ENCODE measurements at places on chromosomes 2 and 18.

DNA sequence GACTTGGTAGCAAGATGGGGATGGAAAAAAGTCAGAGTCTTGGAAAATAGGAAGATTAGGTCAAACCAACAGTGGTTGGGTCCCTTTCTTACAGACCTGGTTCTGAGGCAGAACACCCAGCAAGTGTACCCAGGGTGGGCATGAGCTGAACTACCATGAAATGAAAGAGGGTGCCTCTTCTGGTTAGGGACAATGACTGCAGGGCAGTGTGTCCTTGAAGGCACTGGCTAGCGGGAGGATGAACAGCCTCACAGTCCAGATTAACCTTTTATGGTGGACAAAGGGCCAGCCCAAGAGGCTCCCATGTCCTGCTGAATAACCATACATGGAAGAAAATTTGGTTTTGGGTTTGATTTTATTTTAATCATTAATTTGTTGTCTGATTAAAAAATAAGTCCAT is 61.8 kb upstream of the CCDC85A start:
- H3K27me3 ChIP-seq: peaks cover 10% of the 10 kb centered on the region
- ATAC-seq: no peak
- H3K27ac ChIP-seq: no peak overlapping the region
- H3K4me1 ChIP-seq: no peaks in the 10 kb centered on the region

DNA sequence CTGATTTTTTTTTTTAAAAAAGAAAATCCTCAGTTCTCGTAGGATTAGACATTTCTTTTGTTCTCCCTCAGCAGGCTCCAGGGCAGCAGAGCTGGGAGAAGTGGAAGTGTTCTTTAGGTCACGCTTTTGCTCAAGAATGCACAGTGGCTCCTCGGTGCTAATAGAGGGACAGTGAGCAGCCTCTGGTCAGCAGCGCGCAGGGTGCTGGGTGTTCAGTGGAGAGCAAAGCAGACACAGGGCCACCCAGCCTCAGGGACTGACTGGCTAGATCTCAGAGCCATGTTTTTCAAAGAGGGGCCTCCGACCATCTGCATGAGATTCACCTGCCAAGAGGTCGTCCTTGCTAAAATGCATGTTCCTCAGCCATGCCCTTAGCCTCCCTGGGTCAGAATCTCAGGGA is 218.8 kb downstream of the HAUS1 start:
- no peak overlapping the region for H3K27ac ChIP-seq
- no peak overlapping the region for H3K4me3 ChIP-seq
- no peaks in the 10 kb centered on the region for H3K4me1 ChIP-seq
- H3K27me3 ChIP-seq: no peaks in the 10 kb centered on the region

DNA sequence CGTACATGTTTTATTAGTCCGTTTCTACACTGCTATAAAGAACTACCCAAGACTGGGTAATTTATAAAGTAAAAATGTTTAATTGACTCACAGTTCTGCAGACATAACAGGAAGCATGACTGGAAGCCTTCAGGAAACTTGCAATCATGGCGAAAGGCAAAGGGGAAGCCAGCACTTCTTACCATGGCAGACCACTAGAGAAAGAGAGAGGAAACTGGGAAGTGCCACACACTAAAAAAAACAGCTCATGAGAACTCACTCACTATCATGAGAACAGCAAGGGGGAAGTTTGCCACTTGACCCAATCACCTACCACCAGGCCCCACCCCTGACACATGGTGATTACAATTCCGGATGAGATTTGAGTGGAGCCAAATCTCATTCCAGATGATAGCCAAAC is 466.2 kb downstream of the IRS1 start:
- H3K4me3 ChIP-seq: no peak overlapping the region
- no peak overlapping the region for H3K27ac ChIP-seq
- no peaks in the 10 kb centered on the region for H3K27me3 ChIP-seq
- H3K36me3 ChIP-seq: no peaks in the 10 kb centered on the region

DNA sequence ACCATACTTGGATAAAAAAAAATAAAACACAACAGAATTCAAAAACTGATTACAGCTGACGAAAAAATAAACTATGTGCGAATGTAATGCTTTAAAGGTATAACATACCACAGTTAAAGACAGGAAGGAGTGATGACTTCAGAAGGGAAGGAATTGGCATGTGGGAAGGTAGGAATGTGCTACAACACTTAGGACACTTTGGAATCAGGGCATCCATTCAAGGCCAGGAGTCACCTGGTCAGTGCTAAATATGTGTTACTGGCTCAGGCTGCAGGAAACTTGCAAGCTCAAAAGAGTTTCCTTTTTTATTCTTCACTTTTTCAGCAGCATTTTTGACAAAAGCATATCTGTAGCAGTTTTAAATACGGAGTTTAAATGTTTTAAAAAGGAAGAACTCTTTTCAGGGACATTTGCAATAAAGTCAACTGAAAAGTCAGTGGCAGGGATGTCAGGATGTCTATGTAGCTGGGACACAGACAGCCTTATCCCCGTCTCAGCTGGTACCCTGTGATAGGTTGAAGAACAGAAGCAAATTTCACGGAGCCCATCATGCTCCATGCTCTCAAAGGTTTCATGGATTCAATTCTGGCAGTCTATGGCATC is 138.0 kb upstream of the KLHL14 start:
- no peak overlapping the region for H3K27ac ChIP-seq
- no peak for ATAC-seq
- H3K27me3 ChIP-seq: peaks cover 3% of the 10 kb centered on the region
- H3K36me3 ChIP-seq: no peaks in the 10 kb centered on the region
- no peaks in the 10 kb centered on the region for H3K4me1 ChIP-seq

- H3K27me3 ChIP-seq: no peaks in the 10 kb centered on the region
- no peak for ATAC-seq
- H3K36me3 ChIP-seq: peaks cover 81% of the 10 kb centered on the region
- peaks cover 9% of the 10 kb centered on the region for H3K4me1 ChIP-seq
Observed at GRCh38 chr2:223914324-223914723, 30.8 kb downstream of the WDFY1 start.

GRCh38 chr2:104233591-104233990 is 620.3 kb upstream of the POU3F3 start:
- no peaks in the 10 kb centered on the region for H3K4me1 ChIP-seq
- H3K27ac ChIP-seq: no peak overlapping the region
- no peak for ATAC-seq

DNA sequence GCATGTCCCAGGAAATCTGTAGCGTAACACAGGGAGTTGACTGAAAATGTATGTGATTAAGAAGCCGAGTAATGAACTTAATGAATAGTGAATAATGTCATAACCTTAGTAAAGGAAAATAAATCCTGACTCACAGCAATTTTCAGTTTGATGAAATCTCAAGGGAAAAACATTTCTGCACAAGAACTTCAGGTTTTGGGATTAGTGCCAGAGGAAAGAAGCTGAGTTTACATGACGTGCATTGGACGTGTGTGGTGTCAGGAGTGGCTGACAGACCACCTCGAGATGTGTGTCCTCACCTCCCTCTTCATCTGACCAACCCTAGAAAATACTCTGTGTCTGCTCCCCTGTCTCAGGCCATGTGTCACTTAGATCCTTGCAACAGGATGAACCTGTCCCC is 39.1 kb downstream of the VWA3B start:
- H3K27me3 ChIP-seq: peaks cover 37% of the 10 kb centered on the region
- H3K4me3 ChIP-seq: no peak overlapping the region
- no peak overlapping the region for H3K27ac ChIP-seq
- H3K4me1 ChIP-seq: peaks cover 8% of the 10 kb centered on the region

DNA sequence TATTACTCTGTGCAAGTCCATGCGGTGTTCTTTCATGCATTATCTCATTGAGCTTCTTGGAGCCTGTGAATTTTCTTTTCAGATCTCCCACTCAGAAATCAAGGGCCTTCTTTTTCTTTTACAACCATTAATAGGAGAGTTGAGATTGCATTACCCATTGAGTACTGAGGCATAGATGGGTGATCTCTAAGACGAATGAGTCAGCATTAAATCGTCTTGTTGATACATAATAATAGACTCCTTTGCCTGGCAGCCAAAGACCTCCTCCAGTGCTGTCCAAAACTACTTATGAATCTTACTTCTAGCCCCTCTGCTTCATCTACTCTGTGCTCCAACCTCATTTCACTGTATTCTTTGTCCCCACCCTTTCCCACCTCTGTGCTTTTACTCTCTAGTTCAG is 180.5 kb downstream of the AGPS start:
- H3K4me1 ChIP-seq: no peaks in the 10 kb centered on the region
- no peaks in the 10 kb centered on the region for H3K36me3 ChIP-seq
- H3K4me3 ChIP-seq: no peak overlapping the region
- H3K27ac ChIP-seq: no peak overlapping the region

DNA sequence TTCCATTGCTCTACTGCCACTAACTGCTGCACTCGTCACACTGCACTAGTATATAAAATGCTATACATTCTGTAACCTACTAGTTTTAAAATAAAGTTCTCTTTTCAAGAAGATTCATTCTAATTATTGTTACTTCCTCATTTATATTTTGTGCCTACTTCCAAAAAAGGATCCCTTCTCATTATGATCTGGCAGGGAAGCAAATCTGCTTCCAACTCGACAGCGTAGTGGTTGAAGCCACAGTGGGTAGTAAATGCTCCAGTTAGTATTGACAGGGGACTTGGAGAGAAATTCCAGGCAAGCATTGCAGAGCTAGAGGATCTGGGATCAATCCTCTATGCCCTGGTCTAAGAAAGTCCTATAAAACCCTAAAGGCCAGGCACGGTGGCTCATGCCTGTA is 53.3 kb upstream of the AP1S3 start:
- no peak for ATAC-seq
- H3K36me3 ChIP-seq: peaks cover 85% of the 10 kb centered on the region
- no peak overlapping the region for H3K27ac ChIP-seq
- no peak overlapping the region for H3K4me3 ChIP-seq
- H3K27me3 ChIP-seq: no peaks in the 10 kb centered on the region
